ENCODE measurements at places on chromosomes 13 and 19. TPM values are rescaled to one million over a fixed set of nuclear protein-coding genes. Genes with fewer than 3 reads are reported as not detected.

- DNase-seq: no peak
These were observed 32.2 kb downstream of the ZNF557 start for GRCh38 chr19:7101498-7102253.

- no peak for DNase-seq
These were observed 19.3 kb downstream of the PALM start for GRCh38 chr19:728011-728410.

APOC1 gene
- total RNA-seq: not detected

CYP2A6 gene
- not detected for total RNA-seq

RFPL4A gene
- total RNA-seq: not detected

DNA sequence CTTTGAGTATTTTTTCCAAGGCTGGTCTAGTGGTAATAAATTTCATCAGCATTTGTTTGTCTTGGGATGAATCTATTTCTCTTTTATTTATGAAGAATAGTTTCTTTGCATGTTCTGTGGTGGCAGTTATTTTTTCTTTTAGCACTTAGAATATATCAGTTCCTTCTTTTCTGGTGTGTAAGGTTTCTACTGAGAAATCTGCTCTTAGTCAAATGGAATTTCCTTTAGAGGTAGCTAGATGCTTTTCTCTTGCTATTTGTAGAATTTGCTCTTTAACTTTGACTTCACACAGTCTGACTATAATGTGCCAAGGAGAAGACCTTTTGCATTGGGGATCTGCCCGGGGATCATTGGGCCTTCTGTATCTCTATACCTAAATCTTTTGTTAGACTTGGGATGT lies 4.1 kb upstream of the SIGLEC6 start:
- DNase-seq: no peak

DNA sequence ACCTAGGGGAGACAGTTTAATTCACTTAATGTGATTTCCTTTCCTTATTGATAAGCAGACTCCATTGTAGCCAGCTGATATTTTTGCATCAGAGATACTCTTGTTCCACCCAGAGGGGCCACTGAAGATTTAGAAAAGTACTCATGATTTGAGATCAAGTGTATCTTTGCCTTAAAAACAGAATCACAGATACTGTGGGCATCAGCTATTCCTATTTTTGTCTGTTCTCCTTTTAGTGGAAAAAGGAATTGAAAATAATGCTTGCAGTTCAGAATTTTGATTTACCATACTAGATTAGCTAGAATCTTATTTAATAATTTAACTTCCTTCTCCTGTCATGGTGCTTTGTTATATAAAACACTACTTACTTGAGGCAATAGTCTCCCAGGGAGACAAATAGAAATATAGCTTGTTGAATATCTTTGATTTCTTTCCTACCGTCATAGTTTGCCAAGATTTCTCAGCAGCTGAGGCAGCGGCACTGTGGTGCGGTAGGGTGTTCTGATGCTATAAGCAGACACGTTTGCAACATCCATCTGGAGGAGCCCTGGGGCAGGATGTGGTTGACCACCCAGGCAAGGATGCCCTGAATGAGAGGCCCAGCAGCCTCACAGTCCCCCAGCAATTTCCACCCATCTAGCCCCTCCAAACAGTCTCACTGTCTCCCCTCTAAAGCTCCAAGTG lies 47.0 kb upstream of the RAP2A start:
- peak; percentile 74 for DNase-seq

ZNF587 gene
- total RNA-seq: 34.6 TPM

DNA sequence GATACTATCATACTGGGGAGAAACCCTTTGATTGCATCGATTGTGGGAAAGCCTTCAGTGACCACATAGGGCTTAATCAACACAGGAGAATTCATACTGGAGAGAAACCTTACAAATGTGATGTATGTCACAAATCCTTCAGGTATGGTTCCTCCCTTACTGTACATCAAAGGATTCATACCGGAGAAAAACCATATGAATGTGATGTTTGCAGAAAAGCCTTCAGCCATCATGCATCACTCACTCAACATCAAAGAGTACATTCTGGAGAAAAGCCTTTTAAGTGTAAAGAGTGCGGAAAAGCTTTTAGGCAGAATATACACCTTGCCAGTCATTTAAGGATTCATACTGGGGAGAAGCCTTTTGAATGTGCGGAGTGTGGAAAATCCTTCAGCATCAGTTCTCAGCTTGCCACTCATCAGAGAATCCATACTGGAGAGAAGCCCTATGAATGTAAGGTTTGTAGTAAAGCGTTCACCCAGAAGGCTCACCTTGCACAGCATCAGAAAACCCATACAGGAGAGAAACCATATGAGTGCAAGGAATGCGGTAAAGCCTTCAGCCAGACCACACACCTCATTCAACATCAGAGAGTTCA lies 12.9 kb upstream of the ZNF470 start:
- no peak for DNase-seq

DNA sequence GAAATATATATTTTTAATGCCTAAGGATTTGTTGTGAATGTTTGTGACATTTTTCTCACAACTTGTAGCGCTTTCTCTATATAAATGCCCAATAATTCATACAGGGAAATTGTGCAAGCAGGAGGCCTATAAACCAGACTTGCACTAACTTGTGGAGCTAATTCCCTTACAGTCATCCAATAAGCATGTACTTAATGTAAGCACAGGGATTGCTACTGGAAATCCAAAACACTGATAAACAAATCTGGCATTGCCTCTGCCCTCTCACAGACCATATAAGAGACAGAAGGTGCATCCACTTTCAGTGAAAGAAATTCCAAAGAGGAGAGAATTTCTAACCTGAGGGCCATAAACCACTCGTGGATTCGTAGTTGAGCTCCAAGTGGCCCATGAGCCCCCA lies 518.8 kb downstream of the MYO16 start:
- DNase-seq: no peak

DNA sequence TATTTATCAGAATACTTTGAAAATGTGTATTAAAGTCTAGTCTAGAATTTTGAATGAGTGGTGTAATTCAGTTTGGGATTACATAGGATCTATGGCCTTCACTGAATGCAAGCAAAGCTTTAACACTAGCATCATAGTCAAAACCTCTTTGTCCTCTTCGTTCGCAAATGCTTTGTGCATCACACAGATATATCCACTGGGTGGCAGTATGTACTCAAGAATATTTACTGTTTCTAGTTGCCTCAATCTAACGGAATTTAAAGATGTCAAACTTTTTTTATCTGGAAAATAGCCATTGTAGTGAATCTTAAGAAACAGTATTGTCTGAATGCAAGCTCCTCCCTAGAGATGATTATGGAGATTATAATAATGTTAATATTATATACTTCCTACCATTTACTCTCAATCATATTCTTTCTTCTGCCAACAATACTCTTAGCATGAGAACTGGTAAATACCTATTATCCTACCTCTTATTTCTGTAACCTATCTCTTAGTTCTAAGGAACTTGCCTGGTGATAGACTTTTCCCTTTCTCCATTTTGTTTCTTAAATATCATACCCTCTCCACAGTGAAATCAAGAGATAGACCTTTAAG lies 25.8 kb downstream of the LACC1 start:
- DNase-seq: peak; percentile 48

- DNase-seq: no peak
These were observed 15.4 kb upstream of the FAM216B start for GRCh38 chr13:42766016-42766415.

DNA sequence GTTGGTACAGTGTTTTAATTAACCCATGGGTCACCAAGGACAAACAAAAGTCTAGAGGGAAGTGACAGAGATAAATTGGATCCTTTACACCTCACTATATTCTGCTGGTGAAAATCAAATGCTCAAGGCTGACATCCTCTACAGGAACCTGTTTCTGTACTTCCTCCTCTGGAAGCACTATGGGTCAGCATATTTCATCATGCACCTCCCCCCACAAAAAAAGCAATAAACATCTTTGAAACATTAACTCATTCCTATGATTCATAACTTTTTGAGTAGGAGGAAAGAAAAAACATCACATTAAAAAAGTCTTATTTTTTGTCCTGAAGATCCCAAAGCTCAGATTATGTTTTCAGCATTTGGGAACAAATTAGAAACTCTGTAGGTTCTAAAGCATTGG lies 588.3 kb upstream of the SGCG start:
- no peak for DNase-seq

GRCh38 chr13:98103531-98103930 lies 39.4 kb upstream of the FARP1 start:
- no peak for DNase-seq

All from activated CD8-positive, alpha-beta T cell treated with anti-CD3 and anti-CD28 coated beads, Interleukin-2, amount 10 ng/mL, durations not matched to agents 7 days and 5 days (primary cell).